ENCODE measurements at places on chromosomes 2 and 18. TPM values are rescaled to one million over a fixed set of nuclear protein-coding genes. Genes with fewer than 3 reads are reported as not detected.
A peak's percentile ranks its signal among the peaks of the same experiment; 100 is the strongest.

HSBP1L1 gene
- not detected for total RNA-seq

C2orf78 gene
- not detected for total RNA-seq

CTAGE1 gene
- not detected for total RNA-seq

GDF7 gene
- total RNA-seq: not detected

VWC2L gene
- total RNA-seq: not detected

EML4 gene
- 19.5 TPM for total RNA-seq

GRCh38 chr2:239253701-239254436 is 147.0 kb downstream of the HDAC4 start:
- no peak for DNase-seq

DNA sequence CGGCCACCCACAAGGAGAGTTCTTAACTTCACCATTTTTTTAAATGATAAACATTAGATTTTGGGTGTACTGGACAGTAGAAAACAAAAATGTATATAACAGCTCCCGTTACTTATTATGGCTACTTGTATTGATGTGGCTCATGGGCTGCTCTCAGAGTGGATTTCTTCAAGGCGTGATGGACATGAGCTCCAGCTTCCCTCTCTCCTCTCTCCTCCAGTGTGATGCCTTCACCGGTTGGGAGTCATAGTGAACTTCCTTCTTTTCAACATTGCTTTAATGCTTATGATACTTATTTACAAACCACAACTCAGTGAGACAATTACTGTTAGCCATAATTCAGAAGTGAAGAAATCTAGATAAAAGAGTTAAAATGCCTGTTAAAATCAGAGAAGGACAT is 515.2 kb downstream of the RNF144A start:
- no peak for DNase-seq

DNA sequence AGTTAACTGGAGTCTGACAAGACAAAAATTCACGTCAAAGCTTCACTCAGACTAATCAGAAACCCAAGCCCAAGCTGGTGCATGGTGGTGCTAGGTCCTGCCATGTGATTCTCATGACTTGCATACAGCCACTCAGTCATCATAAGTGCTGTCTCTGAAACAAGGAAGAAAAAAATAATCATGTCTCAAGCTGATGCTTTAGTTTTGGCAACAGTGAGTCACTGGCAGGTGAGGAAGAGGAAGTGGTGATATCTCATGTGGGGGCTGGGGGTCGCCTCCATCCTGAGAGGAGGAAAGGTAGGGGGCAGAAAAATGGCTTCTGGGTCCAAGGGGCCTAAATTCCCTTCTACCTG is 136.3 kb downstream of the TMEM163 start:
- DNase-seq: no peak

DNA sequence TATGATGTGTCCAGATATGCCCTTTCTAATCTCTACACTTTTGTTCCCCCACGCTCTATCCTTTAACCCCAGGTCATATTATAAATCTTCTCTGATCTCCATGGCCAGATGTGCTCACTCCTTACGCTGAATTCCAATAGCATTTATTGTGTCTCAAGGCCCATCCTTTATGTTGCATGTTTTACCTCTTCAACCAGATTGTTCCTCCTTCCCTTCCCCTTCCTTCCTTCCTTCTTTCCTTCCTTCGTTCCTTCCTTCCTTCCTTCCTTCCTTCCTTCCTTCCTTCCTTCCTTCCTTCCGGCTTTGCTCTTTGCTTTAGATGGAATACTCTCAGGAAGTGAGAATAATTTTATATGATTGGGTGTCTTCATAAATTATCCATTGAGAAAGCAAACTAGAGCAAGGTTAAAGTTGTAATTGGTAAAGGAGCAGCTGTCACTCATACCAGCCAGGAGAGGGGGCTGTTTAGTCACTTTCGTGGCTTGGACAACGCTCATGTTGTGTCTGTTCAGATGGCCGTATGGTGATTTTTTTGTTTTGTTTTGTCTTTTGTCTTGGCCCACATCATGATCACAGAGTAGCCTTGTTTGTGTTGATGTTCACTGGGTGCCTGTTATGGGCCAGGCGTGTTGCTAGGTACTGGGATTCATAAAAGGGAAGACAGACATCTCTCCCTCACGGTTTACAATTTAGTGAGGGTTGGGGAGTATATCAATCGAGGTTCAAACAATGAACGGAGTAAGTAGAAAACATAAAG is 68.0 kb downstream of the DAW1 start:
- peak; percentile 19 for DNase-seq

DNA sequence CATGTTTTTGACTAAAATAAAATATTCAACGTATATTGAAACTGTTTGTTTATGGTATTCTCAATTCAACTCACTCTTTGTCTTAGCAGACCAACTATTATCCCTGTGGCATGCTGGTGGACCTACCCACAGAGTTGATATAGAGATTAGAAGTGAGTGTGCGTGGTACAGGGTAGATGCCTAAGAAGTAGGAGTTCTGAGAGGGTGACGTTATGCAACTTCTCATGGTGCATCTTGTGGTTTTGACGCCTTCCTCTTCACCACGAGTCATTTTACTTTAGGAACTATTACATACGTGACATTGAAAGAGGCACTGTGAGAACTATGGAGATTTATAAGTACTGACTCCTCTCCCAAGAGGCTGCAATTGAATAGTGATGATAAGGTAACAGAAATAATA is 26.6 kb upstream of the NAPG start:
- no peak for DNase-seq

- DNase-seq: peak; percentile 61
Measured at GRCh38 chr18:362311-363290, 94.8 kb upstream of the THOC1 start.

DNA sequence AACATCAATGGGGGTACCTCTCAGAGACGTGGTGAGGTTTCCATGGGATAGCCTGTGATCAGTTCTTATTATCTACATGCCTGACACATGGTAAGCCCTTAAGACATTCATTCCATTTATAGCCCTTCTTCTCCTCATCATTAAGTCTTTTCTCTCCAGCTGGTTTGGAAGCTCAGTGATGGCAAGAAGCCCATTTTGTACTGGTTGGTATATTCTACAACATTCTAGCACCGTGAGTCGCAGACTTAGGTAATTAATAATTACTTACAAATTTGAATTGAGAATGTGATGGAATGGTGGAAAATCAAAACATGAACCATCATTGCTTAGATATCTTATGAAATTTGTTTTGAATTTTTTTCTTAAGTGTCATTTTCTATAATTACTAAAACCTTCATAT is 472.6 kb downstream of the DLGAP1 start:
- no peak for DNase-seq

DNA sequence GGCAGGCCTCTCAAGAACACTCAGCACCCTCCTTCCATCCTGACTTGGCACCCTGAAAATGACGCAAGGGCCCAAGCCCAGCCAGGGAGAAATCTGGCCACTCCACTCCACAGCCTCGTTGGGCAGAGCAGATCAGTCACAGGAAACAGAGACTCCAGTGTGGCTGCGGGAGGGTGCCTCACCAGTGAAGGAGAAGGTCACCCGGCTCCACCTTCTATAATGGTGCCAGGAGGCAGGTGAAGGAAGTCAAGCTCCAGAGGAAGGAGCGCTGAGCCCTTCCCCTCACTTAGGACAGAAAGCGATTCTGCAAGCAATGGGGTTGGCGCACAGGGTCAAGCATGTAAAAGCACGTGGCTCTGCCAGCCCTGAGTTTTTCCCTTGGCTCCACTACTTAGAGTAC is 35.3 kb downstream of the CRACDL start:
- DNase-seq: no peak

- DNase-seq: no peak
Measured at GRCh38 chr2:121069434-121069969, 215.5 kb downstream of the TFCP2L1 start.

- peak; percentile 82 for DNase-seq
Measured at GRCh38 chr2:20378891-20379519, 28.4 kb upstream of the PUM2 start.

DNA sequence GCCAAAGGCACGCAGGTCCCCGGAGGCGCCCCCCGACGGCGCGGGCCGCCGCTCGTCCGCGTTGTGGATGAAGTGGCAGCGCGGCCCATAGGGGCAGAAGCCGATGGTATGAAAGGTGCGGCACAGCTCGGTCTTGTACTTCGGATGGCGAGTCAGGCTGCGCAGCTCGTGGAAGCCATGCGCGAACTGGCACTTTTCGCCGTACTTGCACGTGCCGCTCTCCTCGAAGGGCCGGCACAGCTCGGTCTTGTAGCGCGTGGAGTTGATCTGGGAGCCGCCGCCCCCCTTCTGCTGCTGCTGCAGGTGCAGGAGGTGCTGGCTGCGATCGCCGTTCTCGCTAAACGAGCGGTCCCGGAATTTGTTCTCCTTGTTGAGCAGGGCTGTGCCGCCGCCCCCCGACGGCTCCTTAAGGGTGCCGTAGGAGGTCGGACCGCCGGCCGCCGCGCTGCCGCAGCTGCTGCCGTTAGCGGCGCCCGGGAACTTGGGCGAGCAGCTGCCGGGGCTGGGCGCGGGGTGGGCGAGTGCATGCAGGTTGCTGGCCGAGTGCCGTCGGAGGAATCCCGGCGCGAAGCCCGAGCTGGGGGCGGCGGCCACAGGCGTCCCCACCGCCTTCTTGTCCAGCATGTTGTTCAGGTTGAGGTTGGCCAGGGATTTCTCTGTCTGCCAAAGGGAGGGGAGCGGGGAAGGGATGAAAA is 1.2 kb downstream of the ZFP36L2 start:
- DNase-seq: peak; percentile 85

GRCh38 chr2:17719562-17720371 is 33.8 kb downstream of the SMC6 start:
- no peak for DNase-seq

DNA sequence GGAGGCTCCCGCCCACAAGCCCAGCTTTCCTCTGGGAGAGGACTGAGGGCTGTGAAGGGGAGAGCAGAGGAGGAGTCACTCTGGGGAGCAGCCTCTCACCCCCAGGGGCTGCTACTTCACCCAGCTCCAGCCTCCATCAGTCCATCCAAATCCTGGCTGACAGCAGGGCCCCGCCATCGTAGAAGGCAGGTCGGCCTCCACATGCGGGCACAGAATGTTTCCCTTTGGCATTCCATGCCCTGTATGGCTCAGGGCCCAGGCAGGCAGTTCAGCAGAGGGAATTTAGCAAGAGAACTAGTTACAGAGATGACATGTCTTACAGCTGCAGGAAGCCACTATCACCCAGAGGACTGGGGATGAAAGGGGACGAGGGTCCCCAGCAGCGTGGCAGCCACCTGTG is 6.4 kb upstream of the ODC1 start:
- peak; percentile 71 for DNase-seq

DNA sequence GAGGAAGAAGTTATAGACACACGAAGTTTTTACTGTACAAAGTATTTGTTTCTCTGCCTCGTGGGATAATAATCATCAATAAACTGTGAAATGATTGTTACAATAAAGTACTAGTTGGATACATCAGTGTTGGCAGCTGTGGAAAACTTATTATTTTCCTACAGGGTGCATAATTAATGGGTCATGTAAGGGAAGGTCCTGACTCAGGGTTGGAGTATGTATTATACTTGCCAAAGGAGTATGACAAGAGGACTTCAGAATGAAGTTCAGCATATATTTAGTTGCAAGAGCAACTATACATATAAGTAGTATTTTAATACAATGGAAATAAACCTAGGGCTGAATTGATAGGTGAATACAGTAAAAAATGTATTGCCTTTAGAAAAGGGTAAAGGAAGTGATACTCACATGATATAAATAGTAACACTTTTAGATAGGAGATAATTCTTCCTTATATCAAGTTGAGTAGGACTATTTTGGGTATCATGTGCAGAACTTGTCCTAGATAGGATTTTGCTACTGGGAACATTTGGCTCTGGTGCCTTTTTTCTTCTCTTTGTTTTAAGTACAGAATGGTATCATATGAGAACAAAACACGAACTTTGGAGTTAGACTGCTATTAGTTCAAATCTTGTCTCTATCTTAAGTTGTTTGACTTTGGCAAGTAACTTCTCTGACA is 79.1 kb downstream of the PLCL1 start:
- no peak for DNase-seq

DNA sequence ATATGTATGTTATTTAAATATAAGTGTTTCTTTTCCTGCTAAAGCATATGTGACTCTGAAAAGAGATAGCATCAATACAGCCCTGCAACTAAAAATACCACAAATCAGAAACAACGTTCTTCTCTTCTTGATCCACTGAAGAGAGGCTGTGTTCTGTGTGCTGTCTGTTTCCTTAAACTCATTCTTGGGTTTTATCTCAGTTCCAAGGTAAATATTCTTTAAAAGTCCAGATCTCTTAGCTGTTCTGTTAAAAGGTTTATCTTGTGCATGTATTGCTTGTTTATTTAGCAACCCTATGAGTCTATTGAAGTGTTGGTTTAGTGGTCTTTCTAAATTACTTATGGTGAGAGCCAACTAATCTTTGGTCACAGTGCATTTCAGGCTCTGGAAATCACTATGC is 173.3 kb upstream of the NT5C1B start:
- DNase-seq: no peak

GRCh38 chr2:3430172-3430571 is 50.7 kb downstream of the TRAPPC12 start:
- no peak for DNase-seq

GRCh38 chr18:7116792-7117389 is 706 bp downstream of the LAMA1 start:
- DNase-seq: peak; percentile 26

GRCh38 chr2:88472811-88473210 is 20.3 kb upstream of the FOXI3 start:
- no peak for DNase-seq

DNA sequence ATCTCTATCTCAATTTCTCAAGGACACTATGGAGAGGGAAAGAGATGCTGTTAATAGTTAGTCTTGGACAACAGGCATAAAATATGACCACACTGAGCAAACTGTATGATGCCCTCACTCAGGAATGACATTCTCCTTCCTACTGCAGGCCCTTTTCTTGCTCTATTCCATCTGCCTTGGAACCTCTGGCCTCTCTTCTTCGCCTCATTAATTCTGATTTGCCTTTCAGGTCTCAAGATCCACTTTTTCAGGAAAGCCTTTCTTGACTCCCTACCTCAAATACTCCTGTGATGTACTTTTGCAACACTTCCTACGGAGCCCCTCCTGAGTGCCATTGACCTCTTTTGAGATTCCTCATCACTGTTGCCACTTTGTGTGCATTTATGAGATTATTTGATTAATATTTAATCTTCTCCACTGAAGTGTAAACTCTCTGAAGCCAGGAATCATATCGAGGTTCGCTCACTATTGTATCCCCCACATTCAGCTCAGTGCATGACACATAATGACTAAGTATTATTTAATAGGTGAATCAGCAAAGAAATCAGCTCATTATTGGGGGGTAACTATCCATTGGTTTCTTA is 21.3 kb upstream of the SPP2 start:
- DNase-seq: no peak

DNA sequence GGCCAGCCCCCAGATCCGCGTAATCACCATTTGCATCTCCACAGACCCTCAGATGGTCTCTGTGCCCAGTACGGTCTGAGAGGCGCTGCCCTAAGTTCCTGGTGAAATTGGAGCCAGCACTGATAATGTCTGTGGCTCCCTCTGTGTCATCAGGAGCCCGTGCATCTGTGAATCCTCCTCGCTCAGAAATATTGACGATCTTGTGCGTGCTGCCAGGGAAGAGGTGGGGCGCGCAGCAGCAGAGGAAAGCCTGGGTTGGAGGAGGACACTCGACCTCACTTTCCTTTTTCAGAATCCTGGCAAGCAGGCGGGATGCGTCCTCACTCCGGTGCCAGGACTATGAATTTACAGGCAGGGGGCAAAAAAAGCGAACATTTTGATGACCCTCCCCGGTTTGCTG is 686.1 kb upstream of the SALL3 start:
- no peak for DNase-seq
